ENCODE measurements at places on chromosomes 16 and 17. TPM values are rescaled to one million over a fixed set of nuclear protein-coding genes. Genes with fewer than 3 reads are reported as not detected.

DBNDD1 gene
- 1.9 TPM for total RNA-seq

DNA sequence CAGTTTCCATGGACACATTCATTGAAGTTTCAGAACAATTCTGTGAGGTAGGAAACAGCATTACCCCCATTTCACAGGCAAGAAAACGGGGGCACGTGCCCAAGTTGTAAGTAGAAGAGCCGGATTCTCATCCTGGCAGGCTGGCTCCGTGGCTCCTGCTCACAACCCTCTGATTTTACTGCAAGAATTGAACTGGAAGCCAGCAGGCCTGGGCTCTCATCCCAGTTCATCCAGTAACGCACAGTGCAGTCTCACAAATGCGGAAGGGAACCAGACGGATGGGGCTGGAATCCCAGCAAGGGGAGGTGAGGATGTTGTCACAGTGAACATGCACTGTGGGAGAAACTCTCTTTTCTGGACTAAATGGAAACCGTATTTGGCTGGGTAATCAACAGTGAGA lies 40.7 kb upstream of the DOC2B start:
- no peaks in the 10 kb centered on the region for H3K36me3 ChIP-seq
- H3K4me3 ChIP-seq, result no peak overlapping the region
- no peak for DNase-seq
- H3K27me3 ChIP-seq, result no peaks in the 10 kb centered on the region
- H3K4me1 ChIP-seq, result no peaks in the 10 kb centered on the region

TNFRSF17 gene
- total RNA-seq, result not detected

DNA sequence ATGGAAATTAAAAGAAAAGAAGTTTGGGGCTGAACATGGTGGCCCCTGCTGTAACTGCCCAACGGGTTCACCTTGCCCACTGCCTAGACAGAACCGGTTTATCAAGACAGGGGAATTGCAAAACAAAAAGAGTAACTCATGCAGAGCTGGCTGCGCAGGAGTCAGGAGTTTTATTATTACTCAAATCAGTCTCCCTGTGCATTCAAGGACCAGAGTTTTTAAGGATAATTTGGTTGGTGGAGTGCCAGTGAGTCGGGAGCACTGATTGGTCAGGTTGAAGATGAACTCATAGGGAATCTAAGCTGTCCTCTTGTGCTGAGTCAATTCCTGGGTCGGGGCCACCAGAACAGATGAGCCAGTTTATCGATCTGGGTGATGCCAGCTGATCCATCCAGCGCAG lies 4.4 kb upstream of the SCPEP1 start:
- H3K27me3 ChIP-seq, result no peaks in the 10 kb centered on the region
- H3K27ac ChIP-seq, result no peak overlapping the region
- H3K36me3 ChIP-seq, result no peaks in the 10 kb centered on the region
- H3K4me1 ChIP-seq, result peaks cover 3% of the 10 kb centered on the region
- H3K4me3 ChIP-seq, result no peak overlapping the region
- no peak for DNase-seq

DNA sequence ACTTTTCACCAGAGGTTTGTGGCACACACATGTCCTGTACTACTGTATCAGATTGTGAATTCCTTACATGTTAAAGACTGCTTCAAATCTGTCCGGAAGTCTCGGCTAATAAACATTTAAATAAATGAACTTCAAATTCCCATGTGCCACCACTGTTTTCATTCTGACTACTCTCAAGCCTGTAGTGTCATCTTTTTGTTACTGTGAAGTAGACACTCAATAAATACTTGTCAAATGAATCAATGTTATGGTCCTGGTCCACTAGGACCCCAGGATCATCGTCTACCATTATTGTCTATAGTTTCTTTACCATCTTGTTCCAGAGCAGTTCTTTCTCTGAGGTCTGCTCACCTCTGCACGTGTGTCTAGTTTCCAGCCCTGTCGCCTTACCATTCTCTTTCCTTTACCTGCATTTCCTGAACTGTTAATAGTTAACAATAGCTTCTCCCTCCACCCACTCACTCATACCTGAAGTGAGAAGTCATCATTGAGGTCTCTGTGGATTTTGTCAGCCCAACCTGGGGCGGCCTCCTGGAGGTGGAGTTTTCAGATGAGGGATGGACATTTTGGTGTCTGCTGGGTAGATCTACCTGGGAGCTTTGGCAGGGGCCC lies 333.0 kb downstream of the SEC14L1 start:
- no peak overlapping the region for H3K4me3 ChIP-seq
- DNase-seq, result no peak
- H3K27me3 ChIP-seq, result no peaks in the 10 kb centered on the region
- peaks cover 67% of the 10 kb centered on the region for H3K4me1 ChIP-seq
- H3K36me3 ChIP-seq, result peaks cover 5% of the 10 kb centered on the region

SOX8 gene
- 1.1 TPM for total RNA-seq

DNA sequence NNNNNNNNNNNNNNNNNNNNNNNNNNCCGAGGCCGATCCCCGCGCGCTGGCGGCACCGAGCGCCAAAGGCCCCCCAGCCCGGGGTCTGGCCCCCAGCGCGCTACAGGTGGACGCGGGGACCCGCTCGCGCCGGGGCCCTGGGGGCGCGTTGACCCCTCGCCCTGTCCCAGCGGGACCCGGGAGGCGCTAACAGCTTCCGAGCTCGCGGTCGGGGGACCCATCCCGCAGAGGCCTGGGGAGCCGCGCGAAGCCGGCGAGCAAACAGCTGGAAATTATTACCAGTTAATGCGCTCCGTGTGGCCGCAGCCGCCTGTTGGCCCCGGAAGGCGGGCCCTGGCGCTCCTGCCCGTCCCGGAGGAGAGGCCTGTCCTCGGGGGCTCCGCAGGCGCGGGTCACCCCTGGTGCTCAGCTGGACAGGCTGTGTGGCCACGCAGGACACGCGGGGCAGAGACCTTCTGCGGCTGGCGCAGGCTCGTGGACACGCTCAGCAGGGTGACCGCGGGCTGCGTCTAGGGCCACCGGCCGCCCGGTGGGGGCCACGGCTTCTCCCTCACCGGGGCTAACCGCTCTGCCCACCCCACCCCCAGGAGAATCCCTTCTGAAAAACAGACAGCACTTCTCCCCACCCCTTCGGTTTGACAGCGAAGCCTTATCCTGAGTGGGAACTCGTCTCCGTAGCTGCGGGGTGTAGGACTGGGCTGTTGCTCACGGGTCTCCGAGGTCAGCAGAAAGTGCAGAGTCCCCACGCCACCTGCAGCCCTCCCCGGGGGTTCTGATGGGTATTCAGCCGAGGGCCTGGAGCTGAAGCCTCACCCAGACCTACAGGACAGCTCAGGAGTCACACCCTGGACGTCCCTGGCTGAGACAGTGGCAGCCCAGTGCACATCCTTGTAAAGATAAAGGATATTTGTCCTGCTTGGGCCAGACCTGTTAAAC lies 138.7 kb upstream of the RPH3AL start:
- H3K27ac ChIP-seq, result peak overlapping the region; percentile 35
- no peak for DNase-seq
- no peaks in the 10 kb centered on the region for H3K36me3 ChIP-seq
- peak overlapping the region; percentile 55 for H3K4me3 ChIP-seq

DNA sequence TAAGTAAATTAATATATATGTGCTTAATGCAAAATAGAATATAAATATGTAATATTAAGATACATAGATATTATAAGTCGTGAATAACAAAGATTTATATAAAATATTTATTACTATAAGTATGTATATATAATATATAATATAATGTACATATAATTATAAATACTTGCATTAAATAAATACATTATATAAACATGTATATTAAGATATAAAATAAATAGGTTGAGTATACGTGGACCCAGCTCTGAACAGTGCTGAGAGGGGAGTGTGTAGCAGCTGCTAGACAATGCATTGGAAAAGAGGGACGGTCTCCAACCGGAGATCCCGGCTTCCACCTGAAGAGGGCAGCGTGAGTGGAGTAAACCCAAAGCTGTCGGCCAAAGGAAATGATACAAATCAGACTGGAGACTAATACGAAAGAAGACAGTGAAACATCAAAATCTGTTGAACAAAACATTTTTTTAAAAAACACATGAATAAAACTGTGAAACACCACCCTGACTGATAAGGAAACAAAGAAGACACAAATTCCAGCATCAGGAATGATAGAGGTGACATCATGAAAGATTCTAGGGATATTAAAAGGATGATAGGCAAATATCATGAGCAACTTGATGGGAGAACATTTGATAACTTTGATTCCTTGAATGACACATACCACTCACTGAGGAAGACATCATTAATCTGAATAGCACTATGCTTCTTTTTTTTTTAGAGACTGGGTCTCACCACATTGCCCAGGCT lies 125.4 kb upstream of the CHMP6 start:
- no peaks in the 10 kb centered on the region for H3K36me3 ChIP-seq
- no peaks in the 10 kb centered on the region for H3K4me1 ChIP-seq
- H3K27me3 ChIP-seq, result no peaks in the 10 kb centered on the region
- no peak overlapping the region for H3K27ac ChIP-seq
- DNase-seq, result peak; percentile 74

GINS2 gene
- 2.9 TPM for total RNA-seq

- no peak overlapping the region for H3K4me3 ChIP-seq
- no peaks in the 10 kb centered on the region for H3K4me1 ChIP-seq
- H3K27ac ChIP-seq, result peak overlapping the region; percentile 33
- no peaks in the 10 kb centered on the region for H3K36me3 ChIP-seq
- no peaks in the 10 kb centered on the region for H3K27me3 ChIP-seq
Measured at GRCh38 chr16:56742030-56742984, 12.4 kb downstream of the NUP93 start.

GRCh38 chr17:6986676-6987075 lies 9.2 kb upstream of the ALOX12 start:
- H3K27me3 ChIP-seq, result no peaks in the 10 kb centered on the region
- DNase-seq, result no peak
- no peak overlapping the region for H3K27ac ChIP-seq
- no peaks in the 10 kb centered on the region for H3K36me3 ChIP-seq
- H3K4me3 ChIP-seq, result no peak overlapping the region

- no peaks in the 10 kb centered on the region for H3K4me1 ChIP-seq
- no peak for DNase-seq
- no peak overlapping the region for H3K4me3 ChIP-seq
- no peak overlapping the region for H3K27ac ChIP-seq
- no peaks in the 10 kb centered on the region for H3K36me3 ChIP-seq
Measured at GRCh38 chr17:72954579-72954978, 137.9 kb downstream of the SLC39A11 start.

- peaks cover 8% of the 10 kb centered on the region for H3K4me1 ChIP-seq
- H3K27me3 ChIP-seq, result no peaks in the 10 kb centered on the region
- peak; percentile 74 for DNase-seq
Measured at GRCh38 chr17:15261258-15261801, 3.8 kb downstream of the PMP22 start.

MPHOSPH6 gene
- 38.0 TPM for total RNA-seq

RASD1 gene
- 24.5 TPM for total RNA-seq

EIF3CL gene
- 217 TPM for total RNA-seq

GRCh38 chr16:23835390-23836077 lies at the start of gene PRKCB:
PRKCB (plus strand) TSS chr16:23835983.
- H3K27me3 ChIP-seq, result no peaks in the 10 kb centered on the region
- H3K4me1 ChIP-seq, result no peaks in the 10 kb centered on the region
- peak within 1 kb of the TSS; percentile 32 for H3K27ac ChIP-seq
- peak; percentile 96 for DNase-seq

DNA sequence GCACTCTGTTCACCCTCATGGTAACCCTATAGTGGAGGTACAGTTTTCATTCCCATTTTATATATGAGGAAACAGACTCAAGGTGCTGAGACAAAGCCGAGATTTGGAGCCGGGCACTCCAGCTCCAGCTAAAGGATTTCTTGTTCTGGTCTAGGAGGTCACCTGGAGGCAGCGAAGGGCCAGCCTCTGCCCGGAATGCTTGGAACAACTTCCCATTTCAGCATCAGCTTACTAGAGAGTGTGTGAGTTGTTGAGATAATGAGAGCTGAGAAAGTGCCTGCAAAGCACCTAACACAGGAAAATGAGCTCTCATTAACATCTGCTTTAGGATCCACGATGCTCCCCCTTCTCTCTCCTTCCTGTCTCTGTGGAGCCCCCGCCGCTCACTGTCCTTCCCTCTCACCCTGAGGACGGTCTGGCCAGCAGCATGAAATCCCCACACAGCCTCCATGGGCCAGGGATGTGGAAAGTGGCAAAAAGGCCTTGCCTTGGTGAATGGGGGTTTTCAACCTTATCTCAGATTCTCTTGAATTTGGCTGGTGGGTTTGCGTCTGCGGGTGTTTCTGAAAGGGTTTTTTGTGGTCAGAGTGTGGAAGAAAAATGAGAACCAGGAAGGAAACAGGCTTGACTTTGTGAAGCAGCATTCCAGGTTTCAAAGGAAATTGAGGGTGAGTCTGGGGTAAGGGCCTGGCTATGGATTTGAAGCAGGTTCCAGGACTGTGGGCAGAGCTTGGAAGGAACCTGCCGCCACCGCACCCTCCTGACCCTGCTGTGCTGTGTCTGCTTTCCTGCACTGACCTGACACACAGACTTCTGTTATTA lies 178.7 kb downstream of the FOXL1 start:
- H3K27ac ChIP-seq, result no peak overlapping the region
- H3K4me3 ChIP-seq, result no peak overlapping the region
- H3K27me3 ChIP-seq, result no peaks in the 10 kb centered on the region

GRCh38 chr16:87791295-87792204 lies 25.8 kb upstream of the KLHDC4 start:
- no peaks in the 10 kb centered on the region for H3K36me3 ChIP-seq
- H3K4me1 ChIP-seq, result no peaks in the 10 kb centered on the region
- H3K27ac ChIP-seq, result no peak overlapping the region
- H3K27me3 ChIP-seq, result no peaks in the 10 kb centered on the region

GRCh38 chr17:2721603-2722002 lies 10.0 kb upstream of the CLUH start:
- H3K4me3 ChIP-seq, result no peak overlapping the region
- no peaks in the 10 kb centered on the region for H3K27me3 ChIP-seq
- no peaks in the 10 kb centered on the region for H3K36me3 ChIP-seq
- no peak overlapping the region for H3K27ac ChIP-seq
- DNase-seq, result no peak

- H3K27ac ChIP-seq, result no peak overlapping the region
- H3K4me3 ChIP-seq, result no peak overlapping the region
- no peaks in the 10 kb centered on the region for H3K27me3 ChIP-seq
- DNase-seq, result no peak
Measured at GRCh38 chr16:24573141-24573540, 33.8 kb downstream of the RBBP6 start.

GRCh38 chr17:3035256-3035967 lies 28.0 kb downstream of the OR1D5 start:
- H3K27ac ChIP-seq, result no peak overlapping the region
- no peaks in the 10 kb centered on the region for H3K27me3 ChIP-seq
- no peaks in the 10 kb centered on the region for H3K36me3 ChIP-seq
- peak; percentile 26 for DNase-seq

MYH2 gene
- not detected for total RNA-seq

GRCh38 chr17:17073030-17073564 lies 30.8 kb downstream of the MPRIP start:
- no peak overlapping the region for H3K4me3 ChIP-seq
- H3K36me3 ChIP-seq, result peaks cover 22% of the 10 kb centered on the region
- DNase-seq, result no peak
- H3K27ac ChIP-seq, result no peak overlapping the region
- no peaks in the 10 kb centered on the region for H3K27me3 ChIP-seq

TIGD7 gene
- 1.2 TPM for total RNA-seq

GRCh38 chr16:55408661-55409060 lies 70.3 kb upstream of the MMP2 start:
- H3K4me3 ChIP-seq, result no peak overlapping the region
- no peak overlapping the region for H3K27ac ChIP-seq
- no peaks in the 10 kb centered on the region for H3K36me3 ChIP-seq
- H3K27me3 ChIP-seq, result no peaks in the 10 kb centered on the region
- no peaks in the 10 kb centered on the region for H3K4me1 ChIP-seq
